Activated CD4-positive, alpha-beta T cell treated with anti-CD3 and anti-CD28 coated beads, Interleukin-2, amount 50 U/mL, for 1 hour (primary cell): ENCODE measurements at places on chromosomes 7 and 10.

GRCh38 chr10:61888744-61889143 lies 12.8 kb upstream of the ARID5B start:
- DNase-seq, result no peak

- DNase-seq, result no peak
Measured at GRCh38 chr7:47460251-47460989, 121.5 kb downstream of the TNS3 start.

DNA sequence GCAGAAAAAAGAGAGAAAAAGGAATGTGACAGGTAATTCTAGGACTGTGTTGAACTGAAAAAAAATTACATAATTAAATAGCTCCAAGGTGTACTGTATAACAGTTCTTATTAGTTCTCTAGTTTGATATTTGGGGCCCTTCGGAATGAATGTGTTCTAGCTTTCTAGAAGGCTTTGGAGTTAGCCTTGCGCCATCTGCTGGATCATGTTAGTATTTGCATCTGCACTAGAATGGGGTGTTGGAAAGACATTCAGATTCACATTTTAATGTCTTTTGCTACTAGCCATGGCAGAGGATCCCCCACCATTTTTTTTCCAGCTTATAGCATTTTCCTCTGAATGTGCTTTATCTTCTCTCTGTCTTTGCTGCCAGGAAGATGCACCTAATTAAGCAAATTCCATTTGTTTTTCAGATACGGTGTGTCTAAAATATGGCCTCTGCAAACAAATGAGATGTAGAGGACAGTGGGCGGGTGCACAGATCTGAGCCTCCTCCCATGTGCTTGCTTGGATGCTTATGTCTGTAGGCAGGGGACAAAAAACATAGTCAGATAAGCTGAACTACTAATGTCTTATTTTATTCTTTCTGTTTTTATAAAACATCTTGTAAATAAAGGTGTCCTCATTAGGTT lies 238.5 kb downstream of the PHF14 start:
- DNase-seq, result peak; percentile 20

GRCh38 chr7:142280263-142280662 lies 22.4 kb upstream of the PRSS58 start:
- no peak for DNase-seq

DNA sequence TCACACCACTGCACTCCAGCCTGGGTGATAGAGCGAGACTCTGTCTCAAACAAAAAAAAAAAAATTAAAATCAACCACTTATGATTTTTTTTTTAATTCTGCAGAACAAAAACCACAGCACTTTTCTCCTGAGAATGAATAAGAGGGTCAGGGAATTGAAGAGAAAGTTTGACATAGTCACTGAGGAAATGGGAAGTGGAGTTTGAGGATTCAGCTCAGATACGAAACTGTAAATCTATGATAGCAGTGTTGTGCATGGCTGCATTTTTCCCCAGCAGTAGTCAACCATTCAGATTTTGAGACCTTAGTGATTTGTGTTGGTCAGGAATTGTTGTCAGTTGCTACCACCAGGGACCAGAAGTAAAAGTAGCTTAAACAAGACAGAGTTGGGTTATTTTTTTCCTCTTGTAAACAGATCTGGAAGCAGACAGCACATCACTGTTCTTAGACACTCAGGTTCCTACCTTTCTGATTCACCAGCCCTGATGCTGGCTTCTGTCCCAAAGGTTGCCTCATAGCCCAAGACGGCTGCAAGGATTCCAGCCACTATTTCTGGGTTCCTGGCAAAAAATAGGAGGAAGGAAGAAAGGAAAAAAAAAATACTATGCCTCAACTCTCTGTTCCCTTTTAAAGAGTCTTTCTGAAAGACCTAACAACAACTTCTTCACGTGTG lies 20.1 kb downstream of the PILRA start:
- no peak for DNase-seq

GRCh38 chr10:90919683-90920574 lies 958 bp downstream of the ANKRD1 start:
- DNase-seq, result no peak

DNA sequence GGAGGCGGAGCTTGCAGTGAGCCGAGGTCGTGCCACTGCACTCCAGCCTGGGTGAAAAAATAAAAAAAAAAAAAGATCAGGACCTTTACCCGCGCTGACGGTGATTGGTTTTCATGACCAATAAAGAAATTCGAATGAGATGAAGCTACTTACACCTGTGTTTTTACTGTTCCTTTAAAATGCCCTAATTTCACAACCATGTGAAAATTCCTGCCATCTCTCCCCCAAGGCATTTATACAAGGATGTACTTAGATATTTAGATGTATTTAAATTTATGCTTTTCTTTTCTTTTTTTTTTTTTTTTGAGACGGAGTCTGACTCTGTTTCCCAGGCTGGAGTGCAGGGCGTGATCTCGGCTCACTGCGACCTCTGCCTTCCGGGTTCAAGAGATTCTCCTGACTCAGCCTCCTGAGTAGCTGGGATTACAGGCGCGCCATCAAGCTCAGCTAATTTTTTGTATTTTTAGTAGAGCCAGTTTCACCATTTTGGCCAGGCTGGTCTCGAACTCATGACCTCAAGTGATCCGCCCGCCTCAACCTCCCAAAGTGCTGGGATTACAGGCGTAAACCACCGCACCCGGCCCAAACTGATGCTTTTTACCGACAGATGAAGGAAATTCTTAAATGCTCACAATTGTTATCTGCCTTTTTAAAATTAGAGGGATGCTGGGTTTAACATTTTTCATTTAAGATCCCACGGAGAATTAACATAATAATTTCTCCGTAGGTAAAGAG lies 3.1 kb upstream of the PHYH start:
- no peak for DNase-seq
